ENCODE measurements at places on chromosomes 3 and 15. TPM values are rescaled to one million over a fixed set of nuclear protein-coding genes. Genes with fewer than 3 reads are reported as not detected.

The GOLGA8T gene
- not detected for total RNA-seq

The SHQ1 gene
- 6.7 TPM for total RNA-seq

The GPR62 gene
- not detected for total RNA-seq

The CIB1 gene
- 44.2 TPM for total RNA-seq

The SPESP1 gene
- total RNA-seq: 1.4 TPM

The C3orf20 gene
- not detected for total RNA-seq

The SLC28A1 gene
- not detected for total RNA-seq

The TRAT1 gene
- 0.95 TPM for total RNA-seq

The AMIGO3 gene
- total RNA-seq: not detected

The PARP15 gene
- total RNA-seq: 0.09 TPM

The C3orf70 gene
- total RNA-seq: 0.75 TPM

The TMEM40 gene
- 62.6 TPM for total RNA-seq

The NR2F2 gene
- total RNA-seq: 15.6 TPM

The XYLB gene
- 2.4 TPM for total RNA-seq

The SEMA6D gene
- 4.0 TPM for total RNA-seq

The MESP1 gene
- not detected for total RNA-seq

The GABPB1 gene
- total RNA-seq: 13.1 TPM

The NR2E3 gene
- 0.19 TPM for total RNA-seq

The ANKUB1 gene
- total RNA-seq: not detected

The ZNF710 gene
- 24.3 TPM for total RNA-seq

The DUT gene
- total RNA-seq: 90.1 TPM

The PLIN1 gene
- 0.26 TPM for total RNA-seq

The B3GNT5 gene
- 29.8 TPM for total RNA-seq

The EXD1 gene
- not detected for total RNA-seq

The FILIP1L gene
- total RNA-seq: 18.5 TPM

The OR5K3 gene
- total RNA-seq: not detected

The CADPS gene
- 4.8 TPM for total RNA-seq

The BFSP2 gene
- total RNA-seq: not detected

The C3orf49 gene
- total RNA-seq: not detected

The TMEM212 gene
- not detected for total RNA-seq

The ANKRD63 gene
- total RNA-seq: not detected

The ZNF80 gene
- total RNA-seq: 0.38 TPM

The RNF123 gene
- total RNA-seq: 16.8 TPM

The NRROS gene
- 0.18 TPM for total RNA-seq

The ARL6IP5 gene
- 37.6 TPM for total RNA-seq

The KNG1 gene
- not detected for total RNA-seq

The SCAMP5 gene
- 0.76 TPM for total RNA-seq

The LSAMP gene
- 5.5 TPM for total RNA-seq

The EBLN2 gene
- total RNA-seq: 5.5 TPM

The CLSTN2 gene
- 0.53 TPM for total RNA-seq

The SAMMSON gene
- 6.1 TPM for total RNA-seq

The PSTPIP1 gene
- total RNA-seq: 9.9 TPM

The CERS3 gene
- total RNA-seq: 93.0 TPM

The IL17RC gene
- total RNA-seq: 48.7 TPM

The ZIC1 gene
- not detected for total RNA-seq

The GPR160 gene
- total RNA-seq: 0.88 TPM

The ZNF660 gene
- total RNA-seq: 0.59 TPM

The SPSB4 gene
- not detected for total RNA-seq

The C2CD4A gene
- total RNA-seq: 0.18 TPM

The GTF2A2 gene
- 22.3 TPM for total RNA-seq

The BMF gene
- total RNA-seq: 0.31 TPM

The ERICH6 gene
- total RNA-seq: not detected

The P2RY14 gene
- 0.19 TPM for total RNA-seq

Data from esophagus squamous epithelium (tissue), 5 donors.